Urothelium cell line (cell line): ENCODE measurements at places on chromosomes 2 and 18.

DNA sequence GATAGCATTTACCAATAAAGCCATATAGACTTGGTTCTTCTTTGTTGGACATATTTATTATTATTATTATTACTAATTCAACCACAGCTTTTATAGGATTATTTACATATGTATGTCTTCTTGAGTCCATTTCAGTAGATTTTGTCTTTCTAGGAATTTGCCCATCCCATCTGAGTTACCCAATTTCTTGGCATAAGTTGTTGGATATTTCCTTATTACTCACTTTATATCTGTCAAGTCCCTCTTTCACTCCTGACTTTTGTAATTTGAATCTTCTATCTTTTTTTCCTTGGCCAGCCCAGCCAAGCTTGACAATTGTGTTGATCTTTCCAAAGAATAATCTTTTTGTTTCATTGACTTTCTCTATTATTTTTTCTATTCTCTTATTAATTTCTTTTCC is 543.7 kb downstream of the SUCLG1 start:
- DNase-seq, result no peak

DNA sequence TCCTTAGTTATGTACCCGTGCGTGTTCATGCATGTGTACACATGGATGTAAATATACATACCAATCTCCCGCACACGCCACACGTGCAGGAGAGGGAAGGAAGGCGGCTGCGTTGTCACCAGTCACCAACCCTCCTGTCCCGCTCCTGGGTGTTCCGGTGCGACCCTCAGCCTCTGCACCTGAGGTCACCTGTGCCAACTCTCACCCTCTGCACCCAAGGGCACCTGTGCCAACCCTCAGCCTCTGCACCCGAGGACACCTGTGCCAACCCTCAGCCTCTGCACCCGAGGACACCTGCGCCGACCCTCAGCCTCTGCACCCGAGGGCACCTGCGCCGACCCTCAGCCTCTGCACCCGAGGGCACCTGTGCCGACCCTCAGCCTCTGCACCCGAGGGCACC is 192.8 kb upstream of the SALL3 start:
- DNase-seq, result no peak

- DNase-seq, result peak; percentile 23
These were observed 1.1 kb downstream of the ITGAV start for GRCh38 chr2:186590759-186591505.

DNA sequence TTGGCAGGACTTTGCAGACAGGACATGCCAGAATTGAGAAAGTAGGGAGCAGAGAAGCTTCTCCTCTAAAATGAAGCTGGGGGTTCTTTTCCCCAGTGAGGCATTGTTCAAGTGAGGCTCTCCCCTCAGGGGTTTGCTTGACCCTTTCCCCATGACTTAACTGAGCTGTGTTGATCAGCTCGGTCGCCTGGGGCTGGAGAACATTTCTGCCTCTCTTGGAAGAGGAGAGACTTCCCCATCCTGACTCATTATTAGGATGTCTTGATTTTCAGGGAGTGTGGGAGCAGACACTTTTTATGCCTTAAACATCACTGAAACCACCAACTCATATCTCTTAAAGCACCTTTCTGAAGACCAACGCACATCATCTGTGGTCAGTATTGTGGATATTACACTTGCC is 27.9 kb upstream of the GLI2 start:
- no peak for DNase-seq

DNA sequence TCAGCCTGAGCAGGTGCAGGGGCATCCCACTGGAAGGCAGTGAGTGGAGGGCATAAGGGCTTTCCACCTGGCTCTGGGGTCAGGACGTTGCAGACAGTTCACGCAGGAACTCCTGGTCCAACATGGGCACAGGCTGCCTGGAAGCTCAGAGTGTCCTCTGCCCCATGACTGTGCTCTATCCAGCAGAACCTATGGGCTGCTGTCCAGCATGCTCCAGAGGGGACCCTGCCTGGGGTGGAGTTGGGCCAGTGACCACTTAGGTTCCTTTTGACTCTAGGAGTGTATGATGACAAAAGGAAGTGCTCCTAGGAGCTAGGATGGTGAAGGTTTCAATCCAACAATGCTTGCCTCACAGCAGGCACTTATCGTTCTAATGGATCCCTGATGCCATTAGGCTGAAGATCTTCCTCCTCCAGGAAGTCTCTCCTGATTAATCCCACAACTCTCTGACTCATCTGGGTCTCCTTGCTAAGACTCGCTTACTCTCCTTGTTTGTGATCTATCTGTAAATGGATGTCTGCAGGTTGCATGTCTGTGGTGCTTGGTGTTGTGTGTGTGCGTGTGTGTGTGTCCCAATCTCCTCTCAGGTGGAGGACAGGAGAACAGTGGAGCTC is 224.0 kb downstream of the CELF4 start:
- no peak for DNase-seq

- DNase-seq, result no peak
These were observed 50.4 kb upstream of the LCLAT1 start for GRCh38 chr2:30396436-30397232.
